Activated T-cell treated with anti-CD3 and anti-CD28 coated beads, Interleukin-2, amount 50 U/mL, for 48 hours (primary cell): ENCODE measurements at places on chromosomes 5 and 9.

DNA sequence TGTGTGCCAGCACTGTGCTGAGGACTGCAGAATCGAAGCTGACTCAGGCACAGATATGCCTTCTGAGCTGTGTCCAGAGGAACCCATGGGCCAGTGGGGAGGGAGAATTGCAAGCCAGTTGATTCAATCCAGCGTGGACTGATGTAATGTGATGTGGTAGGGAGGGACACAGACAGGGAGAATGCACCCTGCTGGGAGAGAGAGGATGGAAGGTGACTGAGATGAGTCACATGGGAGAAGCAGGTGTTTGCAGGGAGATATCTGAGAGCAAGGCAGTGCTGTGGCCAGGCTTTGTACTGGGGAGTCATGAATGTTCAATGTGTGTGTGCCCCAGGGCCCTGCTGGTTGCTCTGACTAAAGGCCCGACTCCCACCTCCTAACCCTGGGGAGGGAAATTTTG, 75.7 kb downstream of the IRX1 start:
- no peak for DNase-seq

- no peak for DNase-seq
Measured at GRCh38 chr5:15885156-15885555, 294.4 kb downstream of the MARCHF11 start.

DNA sequence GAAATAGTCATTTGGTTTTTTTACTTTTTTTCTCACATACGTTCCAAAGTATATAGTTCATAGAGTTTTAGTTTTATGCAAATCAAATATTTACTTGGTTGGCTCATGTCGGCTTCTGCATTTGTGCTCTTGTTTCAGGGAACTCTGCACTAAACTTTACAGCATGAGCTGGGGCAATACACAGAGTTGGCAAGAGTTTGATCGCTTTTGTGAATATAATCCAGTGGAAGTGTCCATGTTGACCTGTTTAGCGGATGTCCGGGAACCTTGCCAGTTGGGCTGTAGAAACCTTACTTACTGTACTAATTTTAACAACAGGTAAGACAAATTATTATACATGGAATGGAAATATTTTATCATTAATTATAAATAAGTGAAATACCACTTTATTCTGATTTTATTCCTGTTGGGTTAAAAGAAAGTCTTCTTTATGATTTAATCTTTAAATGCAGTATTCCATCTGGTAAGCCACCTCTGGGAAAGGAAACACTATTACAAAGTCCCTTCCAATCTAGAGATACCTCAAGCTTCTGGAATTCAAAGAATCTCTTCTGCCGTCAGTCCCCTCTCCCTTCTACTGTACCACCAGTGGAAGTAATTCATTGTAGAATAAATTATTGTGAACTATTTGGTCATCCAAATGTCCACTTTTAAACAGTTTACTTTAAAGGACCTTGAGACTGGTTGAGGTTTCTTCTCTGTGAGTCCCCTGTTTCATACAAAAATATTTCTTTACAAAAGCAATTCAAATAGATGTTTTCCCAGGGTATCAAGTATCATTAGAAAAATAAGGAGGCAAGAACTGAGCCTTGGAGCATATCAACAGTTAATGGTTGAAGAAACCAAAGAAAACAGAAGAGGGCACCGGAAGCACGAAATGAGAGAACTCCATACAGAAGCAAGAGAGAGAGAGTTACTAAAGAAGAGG, 45.2 kb upstream of the GLIPR2 start:
- DNase-seq = no peak

GRCh38 chr5:18607570-18607969, 973.3 kb downstream of the TAF11L14 start:
- DNase-seq = no peak

DNA sequence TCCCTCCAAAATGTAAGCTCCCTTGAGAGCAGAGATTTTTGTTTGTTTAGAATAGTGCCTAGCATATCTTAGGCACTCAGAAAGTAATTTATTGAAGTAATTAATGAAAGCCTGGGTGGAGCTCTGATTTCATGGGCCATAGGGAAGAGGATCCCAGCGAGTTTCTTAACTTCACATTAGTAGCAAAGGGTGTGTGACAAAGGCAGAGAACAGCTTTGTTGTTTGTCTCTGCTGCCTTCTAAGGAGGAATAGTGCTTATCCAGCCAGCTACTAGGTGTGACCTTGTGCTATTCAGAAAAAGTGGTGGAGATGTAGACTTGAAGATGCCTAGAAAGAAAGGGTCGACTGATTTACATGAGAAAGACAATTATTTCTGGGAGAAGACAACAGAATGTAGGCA, 149.0 kb downstream of the CD180 start:
- DNase-seq = no peak

DNA sequence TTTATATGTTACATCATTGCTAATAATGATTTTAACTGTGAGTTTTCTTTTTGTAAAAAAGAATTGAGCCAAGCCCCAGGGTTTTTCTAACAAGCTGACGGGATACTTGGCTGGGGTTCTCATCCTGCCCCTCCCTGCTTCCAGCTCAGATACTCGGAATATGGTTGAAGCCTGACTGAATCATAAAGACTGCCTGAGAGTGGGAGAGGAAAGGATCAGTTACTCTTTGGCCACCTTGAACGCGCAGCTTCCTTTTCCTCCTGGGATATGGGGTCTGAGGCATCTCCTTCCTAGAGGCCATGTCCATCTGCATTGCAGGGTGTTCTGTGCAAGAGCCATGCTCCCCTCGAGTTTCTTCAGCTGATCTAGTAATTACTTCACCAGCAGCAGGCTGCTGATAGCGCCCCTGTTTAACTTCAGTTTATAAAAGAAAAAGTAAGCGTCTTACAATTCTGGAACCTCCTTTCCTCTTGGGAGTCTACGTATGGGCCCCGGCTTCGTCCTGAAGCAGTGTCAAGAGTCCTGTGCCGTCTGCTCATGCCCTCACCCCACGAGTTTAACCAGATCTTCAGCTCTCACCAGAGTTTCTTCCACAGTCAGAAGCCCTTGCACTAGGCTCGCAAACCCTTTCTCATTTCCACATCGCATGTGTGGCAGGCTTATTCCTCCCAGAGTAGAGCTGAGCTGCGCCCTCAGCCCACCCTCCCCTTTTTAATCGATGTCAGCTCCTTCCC, 130.0 kb downstream of the MVB12B start:
- no peak for DNase-seq

DNA sequence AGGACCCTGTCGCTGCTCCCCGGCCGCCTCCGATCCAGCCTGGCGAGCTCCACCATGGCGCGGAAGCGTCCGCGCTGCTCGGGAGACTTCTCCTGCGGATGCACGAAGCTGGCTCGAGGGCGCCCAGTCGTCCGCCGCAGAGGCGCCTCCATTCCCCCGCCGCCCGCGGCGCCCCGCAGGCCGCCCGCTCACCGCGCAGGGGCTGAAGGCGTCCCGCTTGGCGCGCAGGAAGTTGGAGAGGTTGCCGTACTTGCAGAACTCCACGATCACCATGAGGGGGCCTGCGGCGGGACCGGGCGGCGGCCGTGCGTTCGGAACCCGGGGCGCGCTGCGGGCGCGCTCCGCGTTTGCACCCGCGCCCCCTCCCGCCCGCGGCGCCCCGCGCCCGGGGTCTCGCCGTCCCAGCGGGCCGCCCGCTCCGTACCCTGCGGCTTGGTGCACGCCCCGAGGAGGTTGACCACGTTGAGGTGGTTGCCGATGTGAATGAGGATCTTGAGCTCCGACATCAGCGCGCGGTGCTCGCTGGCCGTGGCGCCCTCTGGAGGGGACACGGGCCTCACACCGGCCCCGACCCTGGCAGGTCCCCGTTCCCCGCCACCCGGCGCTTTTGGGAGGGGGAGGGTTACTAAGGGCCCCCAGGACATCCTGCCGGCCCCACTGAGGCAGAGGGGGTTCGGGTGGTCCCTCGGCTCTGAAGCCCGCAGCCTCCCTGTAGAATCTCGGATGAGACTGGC, 27.7 kb upstream of the SCGB3A1 start:
- DNase-seq = peak; percentile 55

DNA sequence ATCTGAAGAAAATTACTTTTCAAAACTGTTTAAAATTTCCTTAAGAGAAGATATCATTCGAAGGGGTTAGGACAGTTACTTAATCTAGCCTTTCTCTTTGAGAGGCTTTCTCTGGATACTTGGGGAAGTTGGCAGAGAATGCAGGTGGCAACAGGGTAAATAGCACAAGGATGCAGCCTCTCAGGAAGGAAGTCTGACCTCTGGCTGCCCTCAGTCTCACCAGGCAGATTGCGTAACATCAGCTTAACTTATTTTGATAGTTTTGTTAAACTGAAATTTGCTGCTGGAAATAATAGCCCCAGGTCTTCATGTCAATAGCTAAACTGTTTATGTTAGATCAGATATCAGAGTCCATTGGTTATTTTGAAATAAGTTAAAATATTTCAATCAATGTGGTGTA, 20.4 kb downstream of the CCDC192 start:
- DNase-seq = no peak

DNA sequence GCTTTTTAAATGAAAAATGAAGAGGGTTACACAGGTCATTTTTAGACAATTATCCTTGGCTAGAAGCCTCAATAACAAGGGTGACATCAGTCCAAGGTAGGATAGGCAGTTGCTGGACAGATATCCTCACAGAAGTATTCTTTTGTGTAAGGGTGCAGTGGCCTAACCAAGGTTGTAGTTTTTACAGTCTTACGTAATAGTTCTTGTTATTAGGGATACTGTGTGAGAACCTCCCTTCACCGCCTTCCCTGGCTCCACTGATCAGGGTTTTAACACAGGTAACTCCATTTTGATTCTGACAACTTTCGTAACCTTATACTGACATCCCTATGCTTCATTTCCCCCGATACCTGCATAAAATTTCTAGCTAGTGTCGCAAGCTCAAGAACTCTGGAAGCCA, 8.7 kb upstream of the CAPSL start:
- DNase-seq = no peak

- DNase-seq = peak; percentile 64
Measured at GRCh38 chr9:89606624-89607311, 2.0 kb downstream of the GADD45G start.

DNA sequence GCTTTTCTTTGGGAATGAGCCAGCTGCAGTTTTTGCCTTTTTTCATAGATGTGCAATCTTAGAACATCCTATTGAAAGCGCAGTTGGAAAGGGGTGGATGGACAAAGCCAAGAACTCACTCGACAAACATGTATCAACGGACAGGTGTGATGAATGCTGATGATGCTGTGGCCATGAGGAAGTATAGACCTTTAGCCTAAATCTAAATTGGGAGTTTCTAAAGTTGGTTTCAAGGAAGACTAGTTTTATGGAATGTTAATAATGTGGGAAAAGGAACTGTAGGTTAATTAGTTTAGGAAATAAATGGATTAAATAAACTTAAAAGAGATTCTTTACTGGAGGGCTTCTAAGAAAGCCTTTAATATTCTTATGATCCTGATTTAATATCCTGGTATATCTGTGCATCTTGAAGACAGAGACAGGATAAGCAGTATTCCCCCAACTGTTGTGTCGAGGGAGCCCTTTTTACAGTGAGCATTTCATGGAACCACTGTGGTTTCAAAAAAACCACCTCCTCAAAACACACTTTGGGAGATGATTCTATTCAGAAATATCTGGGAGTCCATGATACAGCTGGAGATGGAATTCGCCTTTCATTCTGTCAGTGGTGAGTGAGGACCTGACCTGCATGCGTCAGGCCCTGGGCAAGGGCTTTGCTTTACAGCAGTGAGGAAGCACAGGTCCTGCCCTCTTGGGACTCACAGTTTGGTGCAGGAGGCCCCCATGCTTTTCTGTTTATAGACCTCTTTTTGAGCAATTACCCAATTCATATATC, 82.6 kb downstream of the AOPEP start:
- no peak for DNase-seq

DNA sequence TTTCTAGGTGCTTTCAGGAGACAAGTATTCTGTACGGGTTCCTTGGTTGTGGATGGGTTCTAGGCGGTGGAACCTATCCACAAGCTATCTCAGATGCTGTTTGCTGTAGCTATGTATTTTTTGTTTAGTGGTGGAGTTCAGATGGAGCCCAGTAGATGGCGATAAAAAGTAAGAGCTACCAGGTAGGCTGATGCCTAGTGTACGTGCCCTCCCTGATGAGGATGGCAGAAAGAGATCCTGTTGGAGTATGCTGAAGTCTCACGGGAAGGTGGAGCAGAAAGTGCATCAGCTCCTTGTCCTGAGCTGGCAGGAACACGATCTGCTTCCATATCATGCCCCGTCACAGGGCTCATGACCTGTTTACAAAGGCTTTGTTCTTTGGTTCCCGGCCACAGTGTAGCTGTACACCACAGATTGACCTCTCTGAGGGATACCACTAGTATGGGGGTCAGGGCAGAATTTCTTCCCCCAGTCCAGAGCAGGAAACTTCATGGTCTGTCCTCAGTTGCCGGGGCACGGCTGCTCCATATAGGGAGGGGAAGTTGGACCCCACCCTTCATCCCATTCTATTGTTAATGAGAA, 12.6 kb upstream of the UGT3A2 start:
- DNase-seq = peak; percentile 27

DNA sequence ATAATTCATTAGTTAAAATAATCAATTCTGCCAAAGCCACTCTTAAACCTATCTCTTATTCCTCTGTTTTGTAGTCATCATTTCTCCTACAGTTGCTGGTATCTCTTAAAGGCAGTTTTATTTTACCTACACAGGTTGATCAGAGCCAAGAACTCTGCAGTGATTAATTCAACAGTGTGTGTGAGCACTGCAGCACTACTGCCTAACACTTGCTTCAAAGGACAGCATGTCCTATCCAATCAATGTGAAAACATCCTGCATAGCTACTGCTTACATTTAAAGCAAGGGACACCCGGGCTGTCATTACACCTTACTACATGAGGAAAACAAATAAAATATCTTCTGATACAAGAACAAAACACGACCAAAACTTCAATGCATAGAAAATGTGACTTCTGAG, 45.1 kb upstream of the HK3 start:
- no peak for DNase-seq

DNA sequence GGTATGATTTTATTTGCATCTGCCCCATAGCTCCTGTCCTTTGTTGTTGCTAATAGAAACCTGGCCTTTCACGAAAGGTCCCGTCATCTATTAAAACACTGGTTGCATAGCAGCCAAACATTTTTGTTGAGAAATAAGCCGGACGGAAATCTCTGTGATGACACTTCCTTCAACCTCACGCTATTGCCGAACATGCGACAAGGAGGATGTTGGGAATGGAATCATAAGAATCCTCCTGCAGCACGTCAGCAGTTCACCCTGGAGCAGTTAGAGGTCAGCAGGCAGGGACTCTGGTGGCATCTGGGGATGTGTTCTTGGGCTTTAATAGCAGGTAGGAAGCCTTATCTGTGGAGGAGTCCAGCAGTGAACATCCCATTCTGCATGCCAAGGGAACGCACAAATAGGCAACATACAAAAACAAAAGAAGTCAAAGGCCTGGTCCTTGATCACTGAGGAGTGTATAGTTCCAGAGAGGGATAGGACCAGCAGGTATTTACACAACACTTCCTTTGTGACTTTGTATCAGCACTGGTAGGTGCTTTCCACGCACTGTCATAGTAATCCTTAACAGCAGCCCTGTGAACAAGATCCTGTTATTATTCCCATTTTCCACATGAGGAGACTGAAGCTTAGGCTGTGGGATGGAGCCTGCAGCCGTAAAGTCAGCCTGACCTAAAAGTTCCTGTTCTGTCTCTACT, 33.4 kb downstream of the ARHGAP26 start:
- no peak for DNase-seq

- no peak for DNase-seq
Measured at GRCh38 chr5:3958389-3958788, 362.8 kb downstream of the IRX1 start.
